Central memory CD8-positive, alpha-beta T cell (primary cell): ENCODE measurements at places on chromosomes 4 and X.

GRCh38 chrX:54288277-54288676, 69.6 kb downstream of the WNK3 start:
- no peak for DNase-seq

DNA sequence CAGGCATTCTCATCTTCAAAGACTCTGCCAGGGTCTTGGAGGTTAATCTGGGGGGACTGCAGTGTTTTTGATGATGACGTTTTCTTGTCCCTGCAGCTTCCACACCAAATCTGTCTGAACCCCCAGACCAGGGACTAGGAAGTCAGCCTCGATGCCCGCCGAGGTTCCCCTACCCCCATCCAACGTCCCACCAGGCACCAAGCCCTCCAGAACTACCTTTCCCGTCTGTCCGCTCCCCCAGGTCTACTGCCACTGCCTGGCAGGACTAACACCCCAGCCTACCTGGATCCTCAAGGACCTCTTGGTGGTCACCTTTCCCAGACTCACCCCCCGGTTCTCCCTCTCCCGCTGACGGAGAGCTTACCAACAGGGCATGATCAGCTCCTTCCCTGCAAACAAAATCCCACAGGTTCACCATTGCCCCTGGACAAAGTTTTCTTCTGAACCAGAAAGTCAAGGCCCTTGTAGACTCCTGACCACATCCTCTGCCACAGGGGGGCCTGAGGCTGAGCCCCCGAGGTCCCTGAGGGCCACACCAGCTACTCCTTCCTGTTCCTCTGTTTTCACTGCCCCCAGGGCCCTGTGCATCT, 40.9 kb downstream of the HMX1 start:
- DNase-seq, result no peak

GRCh38 chr4:131974730-131975129, 1174.4 kb upstream of the PCDH10 start:
- no peak for DNase-seq

DNA sequence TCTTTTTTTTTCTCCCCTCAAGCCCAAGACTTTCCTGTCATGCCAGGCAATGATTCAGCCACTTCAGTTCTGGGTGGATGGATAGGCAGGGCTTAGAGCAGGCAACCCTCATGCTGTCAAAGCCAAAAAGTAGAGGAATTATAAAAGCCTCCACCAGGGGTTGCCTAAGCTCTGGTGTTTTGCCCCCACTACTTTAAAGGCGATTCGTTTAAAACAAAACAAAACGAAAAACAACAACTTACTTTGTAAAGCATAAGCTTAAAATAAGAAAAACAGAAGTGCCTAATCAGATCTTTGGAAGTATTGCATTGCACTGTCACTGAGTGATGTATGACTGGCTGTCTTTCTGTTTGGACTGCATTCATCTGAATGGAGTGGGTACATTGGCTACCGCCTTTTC, 5.3 kb upstream of the IDS start:
- no peak for DNase-seq

DNA sequence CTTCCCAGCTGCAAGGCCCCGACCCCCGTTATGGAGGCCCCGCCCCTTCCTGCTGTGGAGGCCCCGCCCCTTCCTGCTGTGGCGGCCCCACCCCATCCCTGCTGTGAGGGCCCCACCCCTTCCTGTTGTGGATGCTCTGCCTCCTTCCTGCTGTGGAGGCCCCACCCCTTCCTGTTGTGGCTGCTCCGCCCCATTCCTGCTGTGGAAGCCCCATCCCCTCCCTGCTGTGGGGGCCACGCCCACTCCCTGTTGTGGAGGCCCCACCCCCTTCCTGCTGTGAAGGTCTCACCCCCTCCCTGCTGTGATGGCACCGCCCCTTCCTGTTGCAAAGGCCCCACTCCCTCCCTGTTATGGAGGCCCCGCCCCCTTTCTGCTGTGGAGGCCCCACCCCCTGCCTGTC, 104.9 kb upstream of the PSAPL1 start:
- peak; percentile 81 for DNase-seq

DNA sequence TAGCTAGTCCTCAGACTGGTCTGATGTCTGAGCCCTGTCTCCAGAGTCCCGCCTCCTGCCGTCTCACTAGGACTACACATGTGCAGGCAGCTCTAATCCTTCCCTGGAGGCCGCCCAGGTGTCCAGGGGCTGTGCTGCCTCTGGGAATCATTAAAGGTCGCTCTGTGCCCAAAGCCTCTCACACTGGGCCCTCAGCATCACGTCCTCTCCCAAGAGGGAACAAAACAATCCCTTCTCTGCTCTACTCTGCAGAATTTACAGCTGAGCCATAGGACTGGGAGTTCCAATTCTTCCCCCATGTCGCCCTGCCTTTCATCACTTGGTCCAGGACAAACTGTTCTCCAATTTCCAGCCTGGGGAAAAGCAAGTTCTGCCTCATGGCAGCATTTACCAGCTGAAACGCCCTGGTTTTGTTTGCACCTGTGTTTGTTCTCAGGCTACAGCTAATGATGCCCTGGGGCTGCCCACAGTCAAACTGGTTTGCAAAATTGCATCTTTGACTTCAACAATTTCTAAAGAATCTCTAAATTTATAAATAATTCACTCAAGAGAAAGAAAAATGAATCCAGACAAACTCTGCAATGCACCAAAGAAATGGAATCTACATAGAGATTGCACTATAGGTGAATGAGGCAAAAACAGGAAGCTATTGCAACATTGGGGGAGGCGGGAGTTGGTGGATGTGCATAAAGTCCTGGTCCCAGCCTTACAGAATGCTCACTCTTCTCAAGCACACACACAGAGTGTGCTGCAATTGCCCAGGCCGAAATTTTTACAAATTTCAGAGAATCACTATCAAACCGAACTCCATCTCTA, 7.2 kb upstream of the MRFAP1 start:
- DNase-seq, result no peak

- no peak for DNase-seq
These were observed 5.9 kb upstream of the GRPEL1 start for GRCh38 chr4:7073526-7074390.

DNA sequence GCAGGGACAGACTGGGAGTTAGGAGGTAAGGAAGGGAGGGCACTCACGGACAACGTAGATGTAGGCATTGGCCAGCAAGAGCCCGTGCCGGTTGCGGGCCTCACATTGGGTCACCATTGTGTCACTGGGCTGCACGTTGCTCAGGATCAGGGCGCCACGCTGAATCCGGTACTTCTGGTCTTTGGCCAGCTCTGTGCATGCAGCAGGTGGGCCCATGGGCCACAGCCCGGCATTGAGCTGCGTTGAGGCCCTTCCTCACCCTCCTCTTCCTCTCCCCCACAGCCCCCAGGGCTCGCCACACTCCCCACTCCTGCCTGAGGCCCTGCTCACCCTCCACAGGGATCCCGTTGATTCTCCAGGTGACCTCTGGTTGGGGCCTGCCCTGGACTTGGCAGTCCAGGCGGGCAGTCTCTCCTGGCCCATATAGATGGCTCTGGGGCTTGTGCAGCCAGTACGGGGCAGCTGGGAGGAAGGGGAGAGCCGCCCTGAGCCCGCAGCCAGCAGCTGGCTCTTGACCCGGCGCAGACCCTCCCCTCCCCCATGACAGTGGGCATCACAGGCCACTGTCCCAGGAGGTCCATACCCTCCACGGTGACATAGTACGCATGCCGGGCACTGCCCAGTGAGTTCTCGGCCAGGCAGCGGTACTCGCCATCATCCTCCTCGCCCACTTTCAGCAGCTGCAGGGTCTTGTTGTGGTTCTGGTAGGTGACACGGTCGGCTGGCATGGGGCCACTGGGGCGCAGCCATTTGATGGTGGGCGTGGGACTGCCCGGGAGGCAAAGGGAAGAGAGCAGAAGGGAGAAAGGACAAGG, 16.3 kb downstream of the L1CAM start:
- no peak for DNase-seq

GRCh38 chrX:21905953-21906352, 34.6 kb upstream of the SMS start:
- DNase-seq, result no peak

GRCh38 chr4:14919785-14920184, 82.5 kb upstream of the CPEB2 start:
- no peak for DNase-seq

DNA sequence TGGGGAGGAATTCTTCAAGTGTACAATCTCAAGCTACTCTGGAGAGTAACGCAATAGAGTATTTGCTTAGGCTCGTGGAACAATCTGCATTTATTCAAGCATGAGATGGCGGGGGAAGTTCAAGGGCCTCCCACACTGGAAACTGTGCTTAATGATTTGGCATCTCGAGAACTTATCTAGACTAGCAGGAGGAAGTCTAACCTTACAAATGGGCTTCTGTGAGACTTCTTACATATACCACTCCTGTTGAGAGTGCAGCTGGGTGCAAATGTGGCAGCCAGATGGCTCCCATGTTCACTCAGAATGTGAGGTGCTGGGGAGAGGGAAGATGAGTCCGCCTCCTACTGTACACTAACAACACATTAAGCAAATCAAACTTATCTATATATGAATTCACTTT, 29.3 kb upstream of the PTPN13 start:
- DNase-seq, result no peak

DNA sequence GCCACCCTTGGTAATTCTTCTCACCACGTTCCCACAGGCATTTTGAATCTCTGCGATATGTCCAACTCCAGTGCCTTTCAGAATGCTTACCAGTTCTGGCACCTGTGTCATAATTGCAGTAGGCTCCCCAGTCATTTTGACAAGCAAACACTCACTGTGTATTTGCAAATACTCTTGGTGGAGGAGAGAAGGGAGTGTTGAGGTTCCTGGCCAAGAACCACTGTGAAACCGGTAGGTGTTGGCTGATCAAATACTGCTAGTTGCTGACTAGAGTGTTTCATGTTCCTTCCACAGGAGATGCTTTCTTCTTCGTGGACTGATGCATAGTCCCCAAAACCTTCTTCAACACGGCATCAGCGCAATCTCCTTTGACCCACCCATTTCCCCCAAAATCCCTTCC, 16.0 kb upstream of the NLGN4X start:
- no peak for DNase-seq

GRCh38 chr4:163688856-163689255, 194.4 kb downstream of the TMA16 start:
- DNase-seq, result no peak

DNA sequence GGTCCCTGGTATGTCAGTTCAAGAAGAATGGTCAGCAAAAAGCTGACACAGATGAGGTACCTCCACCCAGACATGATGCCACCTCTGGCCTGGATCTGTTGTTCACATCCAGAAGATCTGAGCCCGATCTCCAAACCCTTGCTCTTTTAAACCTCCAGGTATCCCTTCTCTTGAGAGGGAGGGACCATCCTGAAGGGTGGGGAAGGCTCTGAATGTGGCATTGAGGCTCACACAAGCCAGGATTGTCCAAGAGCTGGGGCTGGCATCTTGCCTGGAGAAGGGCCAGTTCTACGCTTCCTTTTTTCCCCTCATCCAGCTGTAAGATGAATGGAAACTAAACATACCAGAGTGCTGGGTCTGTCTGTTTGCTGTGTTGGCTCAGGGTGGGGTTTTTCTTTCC, at the start of gene ITIH6:
Gene ITIH6 (minus strand): TSS at position 119 of the 400 bp plus-strand sequence. CDS start 45 bp downstream, at position 74.
- DNase-seq, result no peak

DNA sequence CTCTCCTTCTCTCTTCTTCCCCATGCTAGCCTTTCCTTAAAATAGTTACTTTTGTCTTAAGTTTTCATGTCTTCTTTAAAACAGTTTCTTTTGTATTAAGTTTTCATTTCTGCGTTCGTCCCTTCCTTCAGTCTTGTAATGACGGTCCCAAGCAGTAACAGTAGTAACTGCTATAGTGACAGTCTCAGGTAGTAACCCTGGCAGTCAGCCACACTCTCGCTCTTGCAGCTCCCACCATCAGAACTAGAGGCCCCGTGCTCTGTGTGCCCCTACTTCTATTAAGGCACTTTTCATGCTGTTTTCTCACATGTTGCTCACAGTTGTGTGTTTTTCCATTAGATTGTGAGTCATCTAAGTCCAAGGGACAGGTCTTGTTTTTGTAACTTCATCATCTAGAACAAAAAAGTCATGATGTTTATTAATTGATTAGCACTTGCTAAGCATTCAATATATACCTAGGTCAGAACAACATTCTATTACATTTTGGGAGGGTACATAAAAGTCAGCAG, 49.3 kb downstream of the C4orf33 start:
- no peak for DNase-seq

DNA sequence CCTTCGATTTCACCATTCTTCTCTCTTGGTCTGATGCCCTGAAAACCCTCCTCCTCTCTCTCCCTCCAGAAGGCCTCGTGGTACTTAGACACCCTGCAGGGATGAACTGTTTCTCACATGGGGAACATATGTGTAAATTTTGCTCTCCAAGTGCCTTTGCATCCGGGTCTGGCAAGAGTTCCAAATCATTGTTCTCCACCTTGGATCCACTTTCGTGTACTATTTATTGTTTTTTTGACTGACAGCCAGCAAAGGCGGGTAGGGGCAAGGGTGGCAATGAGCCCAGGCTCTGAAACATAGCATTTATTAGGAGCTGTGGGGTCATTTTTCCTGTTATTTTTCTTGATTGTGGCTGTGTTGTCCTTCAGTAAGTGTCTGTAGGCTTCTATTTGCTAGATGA, 81.7 kb downstream of the RTL5 start:
- DNase-seq, result no peak

- DNase-seq, result no peak
These were observed 95.0 kb downstream of the ARX start for GRCh38 chrX:24920769-24921168.

DNA sequence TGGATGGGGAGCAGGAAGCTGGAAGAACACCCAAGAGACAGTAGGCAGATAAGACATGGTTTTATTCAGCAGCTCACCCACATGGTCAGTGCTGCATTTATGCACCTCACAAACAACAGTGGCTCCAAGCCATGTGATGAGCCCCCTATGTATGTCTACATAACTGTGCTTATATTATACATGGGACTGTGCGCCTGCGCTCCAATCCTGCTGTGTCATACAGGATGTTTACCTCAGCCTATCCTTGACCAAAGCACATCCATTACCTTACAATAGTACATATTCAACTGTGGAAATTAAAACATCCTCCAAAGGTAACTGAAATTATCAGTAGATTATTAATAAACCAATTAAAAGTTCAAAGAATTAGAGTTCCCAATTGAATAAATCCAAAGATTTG, 44.1 kb upstream of the SGMS2 start:
- DNase-seq, result no peak

GRCh38 chrX:110204986-110205385, 112.9 kb downstream of the AMMECR1 start:
- no peak for DNase-seq

- no peak for DNase-seq
These were observed at the start of gene CLCN4 for GRCh38 chrX:10156199-10157031. CLCN4 (plus strand) TSS chrX:10156975; CDS start chrX:10185033, 28,058 bp downstream.

DNA sequence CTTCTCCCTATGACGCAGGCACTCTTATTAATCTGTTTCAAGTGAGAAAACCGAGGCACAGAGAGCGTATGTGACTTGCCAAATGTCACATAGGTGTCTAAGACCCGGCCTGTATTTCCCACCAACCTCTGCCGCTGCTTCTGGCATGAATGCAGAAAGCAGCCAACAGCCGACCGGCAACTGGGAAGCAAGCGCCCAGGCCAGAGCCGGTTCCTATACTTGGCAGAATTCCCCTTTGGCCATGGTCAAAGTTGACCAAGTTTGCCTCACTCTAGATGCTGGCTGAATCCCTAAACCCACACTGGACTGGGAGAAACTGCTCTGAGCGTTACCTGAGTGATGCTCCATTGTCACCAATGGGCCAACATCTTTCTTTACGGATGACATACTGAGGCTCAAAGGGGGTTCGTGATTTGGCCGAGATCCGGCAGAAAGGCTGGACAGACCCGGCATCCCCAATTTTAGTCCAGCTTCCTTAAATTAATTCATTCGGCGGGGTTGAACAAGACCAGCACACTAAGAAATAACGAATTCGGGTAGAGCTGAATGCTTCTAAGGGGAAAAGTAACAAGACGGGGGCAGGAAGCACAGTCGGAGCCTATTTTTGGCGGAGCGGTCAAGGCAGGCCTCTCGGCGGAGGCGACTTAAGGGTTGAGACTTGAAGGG, 11.2 kb downstream of the MSX1 start:
- DNase-seq, result no peak
